Kidney epithelial cell (primary cell): ENCODE measurements at places on chromosomes 1 and 21. TPM values are rescaled to one million over a fixed set of nuclear protein-coding genes. Genes with fewer than 3 reads are reported as not detected.

DNA sequence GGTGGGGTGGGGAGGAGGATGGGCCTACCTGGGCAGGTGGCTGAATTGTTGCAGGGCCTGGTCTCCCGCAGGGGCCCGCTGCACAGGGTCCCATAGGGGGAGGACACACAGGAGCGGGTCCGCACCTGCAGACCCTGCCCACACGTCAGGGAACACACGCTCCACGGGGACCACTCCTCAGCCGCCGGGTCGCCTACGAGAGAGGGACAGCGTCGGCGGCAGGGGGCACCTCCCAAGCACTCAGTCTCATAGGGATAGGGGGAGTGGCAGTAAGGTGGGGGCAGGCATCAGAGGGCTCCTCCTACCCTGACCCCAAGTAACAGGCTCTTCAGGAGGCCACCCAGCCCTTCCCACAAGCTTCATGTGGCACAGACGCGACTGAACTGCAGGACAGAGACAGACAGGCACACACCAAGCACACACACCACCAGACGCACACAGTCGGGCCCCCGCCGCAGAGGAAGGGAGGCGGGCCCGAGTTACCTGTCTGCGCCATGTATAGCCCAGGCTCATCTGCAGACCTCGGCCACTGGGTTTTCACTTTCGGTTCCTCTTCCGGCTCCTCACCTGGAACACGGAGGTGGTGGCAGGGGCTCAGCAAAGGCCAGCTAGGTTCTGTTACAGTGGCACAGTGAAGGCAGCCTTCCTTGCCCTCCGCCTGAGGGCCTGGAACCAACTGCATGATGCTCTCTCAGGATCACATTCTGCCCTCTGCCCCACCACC lies 19.8 kb downstream of the ADGRB2 start:
- DNase-seq = no peak

DNA sequence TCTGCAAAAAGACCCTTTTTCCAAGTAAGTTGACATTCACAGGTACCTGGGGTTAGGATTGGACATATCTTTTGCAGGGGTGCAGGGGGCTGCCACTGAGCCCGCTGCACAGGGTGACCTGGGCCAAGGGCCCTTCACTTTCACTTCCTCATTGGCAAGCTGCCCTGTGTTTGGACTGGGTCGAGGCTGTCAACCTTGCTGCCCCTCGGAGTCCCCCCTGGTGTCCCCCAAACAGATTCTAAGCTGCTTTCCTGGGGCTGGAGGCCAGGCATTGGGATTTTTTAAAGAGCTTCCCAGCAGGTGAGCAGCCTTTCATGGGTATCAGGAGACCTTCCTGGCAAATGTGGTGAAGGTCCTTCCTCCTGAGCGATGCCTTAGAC lies 7.9 kb upstream of the UMODL1 start:
- no peak for DNase-seq

BATF3 gene
- 0.89 and 5.4 TPM in 2 replicates for total RNA-seq

MIXL1 gene
- total RNA-seq = 0.41 and 0.67 TPM in 2 replicates
